ENCODE measurements at places on chromosomes 6 and 20.

GRCh38 chr6:115706981-115707380 is 353.7 kb downstream of the FRK start:
- DNase-seq: no peak

- DNase-seq: no peak
Observed at GRCh38 chr6:106099235-106099537, 13.1 kb downstream of the PRDM1 start.

DNA sequence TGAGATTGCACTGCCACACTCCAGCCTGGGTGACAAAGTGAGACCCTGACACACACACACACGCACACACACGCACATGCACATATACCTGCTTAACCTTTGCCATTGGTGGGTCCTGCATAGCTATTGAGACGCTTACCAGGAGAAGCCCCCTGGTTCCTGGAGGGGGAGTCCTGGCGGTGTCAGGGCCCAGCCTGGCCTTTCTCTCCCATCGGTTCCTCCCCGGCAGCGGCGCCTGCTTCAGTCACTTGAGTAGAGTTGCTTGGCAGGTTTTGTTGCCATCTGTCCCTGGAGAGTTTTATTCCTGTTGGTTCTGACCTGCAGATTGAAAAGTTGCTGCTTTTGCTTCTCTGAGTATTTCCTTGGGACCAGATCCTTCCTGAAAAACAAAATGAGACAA is 20.6 kb upstream of the FAM209A start:
- no peak for DNase-seq

DNA sequence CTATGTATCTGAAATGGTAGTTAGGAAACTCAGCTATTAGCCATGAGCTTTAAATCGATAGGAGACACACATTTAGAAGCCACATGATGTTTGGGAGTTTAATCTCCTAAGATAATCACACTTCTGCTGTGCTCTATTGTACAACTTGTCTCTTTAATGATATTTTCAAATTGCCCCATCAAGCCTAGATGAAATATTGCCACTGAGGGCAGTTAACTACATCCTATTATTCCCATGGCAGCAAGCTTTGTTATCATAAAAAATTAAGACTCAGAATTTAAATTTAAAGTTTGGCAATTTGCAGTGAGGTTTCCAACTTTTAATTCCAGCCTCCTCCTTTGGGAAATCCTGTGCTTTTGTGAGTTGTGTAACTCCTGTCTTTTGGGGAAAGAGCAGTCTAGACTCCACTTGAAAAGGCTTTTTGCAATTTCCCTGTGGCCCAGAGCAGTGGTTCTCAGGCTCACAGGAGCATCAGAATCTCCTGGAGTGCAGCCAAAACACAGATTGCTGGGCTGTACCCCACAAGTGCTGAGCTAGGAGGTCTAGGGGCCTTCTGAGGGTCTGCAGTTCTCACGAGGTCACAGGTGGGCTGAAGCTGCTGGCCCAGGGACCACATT is 792.4 kb downstream of the QKI start:
- no peak for DNase-seq

GRCh38 chr6:157486572-157486971 is 105.6 kb downstream of the ZDHHC14 start:
- DNase-seq: no peak

GRCh38 chr20:33441142-33441955 is 2.2 kb downstream of the SNTA1 start:
- DNase-seq: no peak

DNA sequence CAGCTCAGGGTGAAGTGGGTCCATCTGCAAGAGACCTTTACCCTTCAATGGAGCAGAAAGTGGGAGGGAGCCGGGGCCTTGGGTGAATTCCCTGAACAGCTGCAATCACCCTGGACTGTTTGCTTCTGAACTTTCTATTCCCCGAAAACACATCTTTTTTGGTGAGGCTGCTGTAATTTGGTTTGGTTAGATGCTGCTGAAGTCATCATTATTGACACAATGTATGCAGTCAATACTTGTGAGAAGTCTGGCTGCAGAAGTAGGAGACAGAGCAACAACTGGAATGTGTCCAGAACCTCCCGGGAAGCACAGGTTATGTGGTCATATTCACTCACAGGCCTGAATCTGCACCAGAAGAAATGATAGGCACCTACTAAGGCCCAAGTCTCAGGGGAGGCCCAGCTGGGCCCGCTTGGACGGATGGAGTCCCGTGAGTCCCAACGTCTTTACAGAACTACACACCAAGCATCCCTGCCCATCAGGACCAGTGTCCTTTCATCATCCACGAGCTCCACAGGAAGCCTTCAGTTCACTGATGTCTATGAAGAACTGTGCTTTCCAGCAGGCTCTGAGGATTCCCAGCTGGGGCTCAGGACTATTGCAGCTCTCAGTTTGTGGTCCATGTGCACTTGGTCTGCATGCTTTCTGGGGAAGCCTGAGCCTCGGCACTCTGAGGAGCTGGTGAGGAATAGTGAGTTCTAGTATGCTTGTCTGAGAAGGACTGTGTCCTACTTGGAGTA is 177.6 kb downstream of the THBS2 start:
- DNase-seq: no peak

DNA sequence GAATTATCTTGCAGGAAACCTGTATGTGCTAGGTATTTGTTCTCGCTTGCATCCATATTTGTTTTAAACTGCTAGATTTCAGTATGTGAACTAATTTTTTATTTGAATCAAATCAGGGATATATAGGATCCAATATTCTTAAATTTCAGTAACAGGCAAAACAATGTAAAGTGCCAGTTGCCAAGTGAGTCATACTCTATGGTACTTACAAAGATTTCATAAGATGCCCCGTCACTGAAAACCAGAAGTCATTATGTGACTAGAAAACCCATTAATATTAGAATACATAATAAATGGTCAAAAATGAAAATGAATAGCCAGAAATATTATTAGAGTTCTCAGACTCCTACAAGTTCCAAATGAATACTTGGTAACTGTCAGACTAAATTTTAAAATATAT is 481.2 kb downstream of the TFAP2A start:
- DNase-seq: no peak

GRCh38 chr20:49115564-49115963 is 69.5 kb downstream of the CSE1L start:
- DNase-seq: no peak

DNA sequence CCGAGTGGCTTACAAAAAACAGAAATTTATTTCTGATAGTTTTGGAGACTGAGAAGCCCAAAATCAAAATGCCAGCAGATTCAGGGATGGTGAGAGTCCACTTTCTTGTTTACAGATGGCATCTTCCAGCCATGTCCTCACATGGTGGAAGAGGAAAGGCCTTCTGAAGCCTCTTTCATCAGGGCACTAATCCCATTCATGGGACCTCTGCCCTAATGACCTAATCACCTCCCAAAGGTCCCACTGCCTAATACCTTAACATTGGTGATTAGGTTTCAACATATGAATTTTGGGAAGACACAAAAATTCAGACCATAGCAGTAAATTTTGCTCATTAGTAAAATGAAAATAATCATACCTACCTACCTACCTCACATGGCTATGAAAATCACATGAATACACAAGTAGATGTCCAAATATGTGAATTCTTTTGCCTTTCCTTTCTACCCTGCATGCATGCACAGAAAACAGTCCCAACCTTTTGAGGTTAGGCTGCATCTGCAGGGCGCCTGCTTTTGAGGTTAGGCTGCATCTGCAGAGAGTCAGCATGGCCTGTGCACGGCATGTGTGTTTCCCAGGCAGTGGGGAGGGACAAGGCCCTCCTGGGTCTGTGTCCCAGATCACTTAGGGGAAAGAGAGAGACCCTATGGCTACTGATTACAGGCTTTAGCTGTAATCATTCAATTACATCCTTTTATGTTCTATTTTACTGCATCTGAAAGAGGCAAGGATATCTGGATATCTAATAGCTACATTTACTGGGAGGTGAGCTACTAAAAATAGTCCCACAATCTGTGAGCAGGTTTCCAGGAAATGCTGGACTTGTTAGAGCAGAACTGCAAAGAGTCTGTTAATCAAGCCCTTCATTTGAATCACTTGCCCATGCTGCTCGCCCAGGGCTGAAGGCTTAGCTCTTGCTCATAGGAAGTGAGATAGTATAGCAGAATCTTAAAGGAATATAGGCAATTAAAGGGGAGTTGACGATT is 497.7 kb upstream of the MARCKS start:
- peak; percentile 56 for DNase-seq

- DNase-seq: no peak
Observed at GRCh38 chr6:91654793-91655192, 1067.9 kb upstream of the MAP3K7 start.

- no peak for DNase-seq
Observed at GRCh38 chr20:44811150-44811685, 872 bp upstream of the RIMS4 start.

DNA sequence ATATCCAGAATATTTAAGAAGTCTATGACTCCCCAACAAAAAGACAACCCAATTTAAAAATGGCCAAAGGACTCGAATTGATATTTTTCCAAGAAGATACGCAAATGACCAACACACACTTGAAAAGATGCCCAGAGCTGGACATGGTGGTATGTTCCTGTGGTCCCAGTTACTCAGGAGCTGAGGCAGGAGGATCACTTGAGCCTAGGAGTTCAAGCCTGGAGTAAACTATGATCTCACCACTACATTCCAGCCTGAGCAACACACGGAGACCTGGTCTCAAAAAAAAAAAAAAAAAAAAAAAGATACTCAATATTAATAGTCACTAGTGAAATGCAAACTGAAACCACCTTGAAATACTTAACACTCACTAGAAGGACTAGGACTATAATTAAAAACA is 12.2 kb upstream of the ARMC2 start:
- DNase-seq: no peak

- DNase-seq: no peak
Observed at GRCh38 chr6:42113936-42114636, 28.3 kb downstream of the C6orf132 start.

GRCh38 chr20:59831916-59832270 is 101.5 kb downstream of the SYCP2 start:
- DNase-seq: no peak

DNA sequence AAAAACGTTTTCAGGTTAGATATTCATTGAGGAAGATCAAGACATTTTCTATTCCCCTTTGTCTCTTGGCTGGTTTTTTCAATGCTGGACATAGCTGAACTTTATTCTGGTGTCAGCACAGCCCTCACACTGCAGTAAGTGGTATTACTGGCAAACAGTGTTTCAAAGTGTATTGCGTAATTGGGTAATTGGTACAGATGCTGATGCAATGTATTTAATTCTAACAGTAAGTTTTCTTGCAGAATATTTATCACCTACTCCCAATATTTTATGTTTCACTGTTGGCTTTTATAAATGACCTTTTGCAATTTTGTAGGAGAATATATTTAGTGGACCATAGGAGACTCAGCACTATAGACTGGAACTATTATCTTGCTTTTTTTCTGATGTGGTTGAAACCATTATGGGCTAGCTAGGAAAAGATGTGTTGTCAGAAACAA is 287.6 kb upstream of the SOX4 start:
- DNase-seq: peak; percentile 43

DNA sequence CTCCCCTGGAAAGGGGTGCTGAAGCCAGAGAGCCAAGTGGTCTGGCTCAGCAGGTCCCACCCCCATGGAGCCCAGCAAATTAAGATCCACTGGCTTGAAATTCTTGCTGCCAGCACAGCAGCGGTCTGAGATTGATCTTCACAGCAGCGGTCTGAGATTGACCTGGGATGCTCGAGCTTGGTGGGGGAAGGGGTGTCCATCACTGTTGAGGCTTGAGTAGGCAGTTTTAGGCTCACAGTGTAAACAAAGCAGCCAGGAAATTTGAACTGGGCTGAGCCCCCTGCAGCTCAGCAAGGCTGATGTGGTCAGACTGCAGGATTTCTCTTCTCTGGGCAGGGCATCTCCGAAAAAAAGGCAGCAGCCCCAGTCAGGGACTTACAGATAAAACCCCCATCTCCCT is 41.3 kb upstream of the B3GAT2 start:
- no peak for DNase-seq

GRCh38 chr6:121535777-121536176 is 100.3 kb downstream of the GJA1 start:
- no peak for DNase-seq

DNA sequence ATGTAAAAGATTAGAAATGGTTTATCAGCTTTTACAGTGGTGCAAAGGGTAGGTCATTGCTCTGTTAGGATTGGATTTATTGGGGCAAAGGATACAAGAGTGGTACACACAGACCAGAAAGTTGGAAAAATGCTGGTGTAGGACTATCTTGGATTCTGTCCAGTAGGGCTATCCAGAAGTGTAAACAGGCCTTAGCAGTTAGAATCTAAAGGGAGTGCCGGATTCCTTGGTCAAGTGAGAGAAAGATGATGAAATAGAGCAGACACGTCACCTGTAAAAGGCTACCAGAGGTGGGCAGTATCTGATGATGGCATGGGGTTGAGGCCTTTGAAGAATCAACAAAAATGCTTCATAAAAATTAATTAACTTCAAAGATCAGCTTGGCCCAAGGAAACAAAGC is 975.9 kb downstream of the KIF16B start:
- DNase-seq: no peak

DNA sequence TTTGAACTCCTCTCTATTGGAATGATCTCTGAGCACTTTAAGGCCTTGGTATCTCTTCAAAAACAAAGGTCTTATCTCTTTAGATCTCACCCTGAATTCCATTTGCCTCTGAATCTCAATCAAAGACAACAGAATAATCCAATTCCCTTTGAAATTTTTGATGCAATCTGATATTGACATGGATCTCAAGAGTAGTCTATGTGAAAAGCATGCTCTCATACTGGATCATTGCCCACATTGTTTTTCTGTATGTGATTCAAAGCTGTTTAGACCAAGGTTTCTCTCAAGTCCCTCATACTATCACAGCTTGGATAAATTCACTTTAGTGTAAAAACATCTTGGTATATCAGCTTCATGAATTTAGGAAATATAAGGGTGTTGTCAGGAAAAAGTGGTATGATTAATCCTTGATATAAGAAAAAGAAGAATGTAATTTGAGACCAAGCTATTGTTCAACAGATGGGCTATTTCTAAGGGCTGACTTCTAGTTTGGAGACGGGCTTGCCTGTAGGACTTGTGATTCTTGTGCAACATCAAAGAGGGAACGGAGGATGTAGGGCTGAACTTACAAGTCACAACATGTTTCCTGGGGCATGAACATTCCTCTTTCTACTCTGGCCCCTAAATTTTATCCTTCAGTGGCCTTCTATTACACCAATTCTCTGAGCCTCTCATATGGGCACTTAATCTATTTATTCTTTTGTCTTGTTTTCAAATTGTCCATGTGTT is 77.9 kb upstream of the CITED2 start:
- no peak for DNase-seq

DNA sequence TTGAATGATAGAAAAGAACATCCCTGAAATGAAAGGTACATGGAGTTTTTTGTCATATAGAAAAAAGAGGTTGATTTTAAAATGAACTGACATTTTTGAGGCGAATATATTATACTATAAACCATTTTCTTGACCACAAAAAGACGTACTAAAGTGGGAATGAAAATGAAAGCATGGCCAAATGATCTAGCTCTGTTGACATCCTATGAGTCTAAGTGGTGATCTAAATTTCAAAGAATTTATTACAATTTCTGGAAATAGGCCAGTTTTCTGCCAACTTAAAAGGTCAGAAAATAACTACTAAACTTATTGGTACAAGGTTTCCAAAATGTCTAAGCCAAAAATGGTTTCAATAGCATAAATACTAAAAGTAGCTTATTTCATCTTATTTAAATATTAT is 536.8 kb downstream of the EYS start:
- no peak for DNase-seq

Data from fibroblast of skin of left quadriceps (primary cell).